ENCODE measurements at places on chromosomes 4 and X.

- DNase-seq: no peak
These were observed 43.1 kb upstream of the PRR27 start for GRCh38 chr4:70110917-70111316.

GRCh38 chr4:125091-125771 lies 930 bp downstream of the ZNF718 start:
- peak; percentile 14 for DNase-seq

GRCh38 chr4:22597471-22597870 lies 81.6 kb upstream of the ADGRA3 start:
- no peak for DNase-seq

- no peak for DNase-seq
These were observed 38.5 kb downstream of the ELF4 start for GRCh38 chrX:130071611-130072344.

GRCh38 chr4:70559211-70559830 lies 32.7 kb upstream of the AMBN start:
- DNase-seq: no peak

DNA sequence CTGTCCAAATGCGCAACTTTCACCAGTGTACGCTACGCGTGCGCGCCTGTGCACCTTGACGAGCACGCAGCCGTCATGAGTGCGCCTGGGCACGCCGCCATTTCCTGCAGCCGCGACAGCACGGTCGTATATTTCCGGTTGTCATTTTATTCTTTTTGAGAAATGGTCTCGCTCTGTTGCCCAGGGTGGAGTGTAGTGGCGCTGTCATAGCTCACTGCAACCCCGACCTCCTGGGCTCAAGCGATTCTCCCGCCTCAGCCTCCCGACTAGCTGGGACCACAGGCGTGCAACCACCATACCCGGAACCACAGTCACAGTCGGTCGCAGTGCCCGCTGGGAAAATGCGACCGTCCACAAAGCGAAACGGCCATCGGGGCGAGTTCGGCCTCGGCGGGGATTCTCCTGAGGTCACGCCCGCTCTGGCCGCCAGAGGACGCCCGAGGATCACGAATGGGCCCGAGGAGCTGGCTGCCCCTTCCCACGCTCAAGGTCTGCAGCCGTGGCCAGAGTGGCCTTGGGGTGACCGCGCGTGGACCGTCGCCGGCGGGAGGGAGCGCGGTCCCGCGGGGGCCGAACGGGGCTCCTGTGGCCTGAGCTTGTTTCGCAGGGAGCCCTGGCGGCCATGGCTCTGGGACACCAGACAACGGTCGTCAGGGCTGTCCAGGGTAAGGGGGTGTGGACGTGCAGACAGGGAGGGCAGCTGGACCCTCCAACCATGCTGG lies 23.7 kb upstream of the PNMA3 start:
- peak; percentile 81 for DNase-seq

DNA sequence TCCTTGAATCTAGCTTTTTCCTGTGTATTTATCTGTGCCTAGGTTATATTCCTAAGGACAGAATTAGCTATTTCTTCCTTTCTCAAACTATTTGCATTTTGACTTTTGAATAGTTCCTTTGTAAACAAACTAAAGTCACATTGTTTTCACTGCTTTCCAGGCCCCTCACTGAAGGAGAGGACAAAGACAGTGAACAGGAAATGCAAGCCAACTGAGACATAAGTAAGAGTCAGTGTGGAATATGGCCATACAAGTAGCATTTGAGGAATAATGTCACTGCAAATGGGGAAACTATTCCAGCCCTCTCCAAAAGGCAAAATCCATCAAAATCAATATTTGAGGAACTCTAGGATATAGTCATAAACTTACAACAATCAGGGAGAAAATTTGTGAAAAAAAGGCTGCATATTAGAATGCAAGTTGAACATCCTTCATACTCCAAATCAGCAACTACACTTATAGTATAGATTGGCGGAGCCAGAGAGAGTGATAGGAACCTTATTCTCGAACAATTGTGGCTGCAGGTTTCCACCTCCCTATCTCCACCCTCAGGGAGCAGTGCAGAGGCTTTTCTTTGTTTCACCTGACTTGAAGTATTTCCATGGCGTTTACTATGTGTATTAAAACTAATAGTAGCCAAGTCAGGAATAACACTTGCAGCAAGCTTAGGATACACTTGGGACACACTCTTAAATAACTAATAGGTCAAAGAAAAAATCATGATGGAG lies 1110.4 kb upstream of the ADGRL3 start:
- no peak for DNase-seq

- DNase-seq: no peak
These were observed 27.7 kb upstream of the METAP1 start for GRCh38 chr4:98967786-98968329.

DNA sequence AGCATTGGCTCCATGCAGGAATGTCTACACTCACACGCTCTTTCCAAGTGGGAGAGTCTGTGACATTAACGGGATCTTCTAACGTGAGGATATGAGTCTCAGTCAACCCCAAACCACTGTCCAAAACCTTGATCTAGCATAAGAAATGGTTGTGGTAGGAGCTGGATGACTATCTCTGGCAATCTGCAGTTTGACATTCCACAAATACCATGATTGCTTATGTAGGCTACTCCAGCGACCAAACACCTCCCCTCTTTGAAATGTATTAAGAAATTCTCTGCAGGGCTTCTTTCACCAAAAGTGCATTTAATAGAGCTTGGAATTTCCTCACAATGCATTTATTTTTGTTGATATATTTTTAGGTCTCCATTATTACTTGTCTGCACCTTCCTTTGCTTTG lies 14.1 kb upstream of the STX18 start:
- no peak for DNase-seq

GRCh38 chr4:42268824-42269223 lies 116.4 kb upstream of the BEND4 start:
- DNase-seq: no peak

GRCh38 chr4:75718529-75718928 lies 5.8 kb upstream of the USO1 start:
- no peak for DNase-seq

DNA sequence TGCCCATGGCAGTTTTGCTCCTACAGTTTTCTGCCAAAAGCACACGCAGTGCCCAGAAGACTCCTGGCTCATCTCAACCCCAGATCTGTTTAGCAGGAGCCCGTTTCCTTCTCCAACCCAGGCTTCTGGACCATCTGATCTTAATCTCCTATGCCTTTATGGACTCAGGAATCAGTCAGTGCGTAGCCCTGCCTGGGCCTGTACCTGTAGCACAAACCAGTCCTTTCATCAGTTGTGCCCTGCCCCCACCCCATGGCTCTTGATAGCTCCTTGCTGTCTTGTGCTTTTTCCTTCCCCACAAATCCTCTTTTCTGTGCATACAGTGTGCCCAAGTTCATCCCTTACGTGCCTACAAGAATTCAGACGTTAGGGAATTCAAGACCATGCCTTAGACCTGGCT lies 1.5 kb downstream of the ZNF718 start:
- DNase-seq: no peak

DNA sequence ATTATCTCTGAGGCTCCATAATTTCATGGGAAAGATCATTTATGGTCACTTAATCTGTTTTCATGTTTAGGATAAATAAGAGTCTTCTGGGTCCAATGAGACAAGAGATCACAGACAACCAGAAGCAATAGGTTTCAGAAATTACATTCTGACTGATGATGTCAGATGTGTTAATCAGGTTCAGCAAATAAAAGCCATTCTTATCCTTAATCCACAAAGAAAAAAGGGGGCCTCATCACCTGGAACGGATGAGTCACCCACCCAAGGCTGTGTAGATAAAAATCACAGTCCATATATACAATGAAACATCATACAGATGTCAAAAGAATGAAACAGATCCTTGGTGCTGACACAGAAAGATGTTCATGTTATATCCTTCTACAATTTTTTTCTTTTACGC lies 36.6 kb downstream of the SYTL4 start:
- DNase-seq: no peak

DNA sequence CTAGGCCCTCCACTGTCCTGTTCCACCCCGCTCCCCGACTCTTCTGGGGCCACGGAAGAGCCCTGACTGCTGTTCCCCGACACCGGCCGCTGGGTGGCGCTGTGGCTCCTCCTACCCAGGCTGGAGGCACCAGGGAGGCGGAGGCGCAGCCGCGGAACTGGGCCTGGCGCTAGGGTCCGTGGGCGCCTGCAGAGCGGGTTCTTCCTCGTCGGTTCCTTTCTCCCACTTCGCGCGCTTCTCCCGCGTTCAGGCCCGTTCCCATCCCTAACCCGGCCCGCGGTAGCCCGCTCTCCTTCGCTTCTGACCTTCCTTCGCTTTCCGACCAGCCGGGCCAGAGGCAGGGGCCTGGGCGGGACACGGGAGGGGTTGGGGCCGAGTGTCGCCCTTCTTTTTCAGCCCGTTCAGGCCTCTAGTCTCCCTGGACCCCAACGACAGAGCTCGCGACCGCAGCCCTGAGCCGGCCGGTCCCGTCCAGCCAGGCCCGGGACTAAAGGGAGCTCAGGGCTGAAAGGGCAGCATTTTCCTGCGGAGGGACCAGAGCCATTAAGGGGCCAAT lies 34.3 kb downstream of the NALF2 start:
- DNase-seq: peak; percentile 33

- no peak for DNase-seq
These were observed 342.6 kb downstream of the GPM6A start for GRCh38 chr4:175469514-175469913.

DNA sequence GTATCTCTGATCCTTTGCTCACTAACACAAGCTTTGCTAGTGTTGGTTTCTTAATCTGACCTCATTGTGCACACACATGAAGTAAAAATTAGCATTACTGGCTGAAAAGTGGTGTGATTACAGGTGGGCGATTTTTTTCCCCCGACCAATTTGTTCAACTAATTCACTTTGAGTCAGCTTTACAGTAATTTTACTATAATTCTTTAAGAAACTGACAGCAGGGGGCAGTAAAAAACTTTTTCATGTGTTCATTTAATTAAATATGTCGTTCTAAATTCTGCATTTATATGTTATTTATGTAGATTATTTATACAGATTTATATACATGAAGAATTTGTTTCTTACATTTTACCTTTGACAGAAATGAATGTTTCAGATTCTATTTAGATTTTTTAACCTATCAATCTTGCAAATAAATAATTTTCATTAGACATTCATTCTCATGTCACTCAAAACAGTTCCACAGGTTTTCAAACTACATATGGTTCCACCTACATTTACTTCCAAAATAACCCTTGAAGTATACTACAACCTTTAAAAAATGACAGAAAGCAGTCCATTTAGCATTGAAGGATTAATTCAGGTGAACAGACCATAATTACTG lies 17.5 kb downstream of the PALLD start:
- DNase-seq: no peak

DNA sequence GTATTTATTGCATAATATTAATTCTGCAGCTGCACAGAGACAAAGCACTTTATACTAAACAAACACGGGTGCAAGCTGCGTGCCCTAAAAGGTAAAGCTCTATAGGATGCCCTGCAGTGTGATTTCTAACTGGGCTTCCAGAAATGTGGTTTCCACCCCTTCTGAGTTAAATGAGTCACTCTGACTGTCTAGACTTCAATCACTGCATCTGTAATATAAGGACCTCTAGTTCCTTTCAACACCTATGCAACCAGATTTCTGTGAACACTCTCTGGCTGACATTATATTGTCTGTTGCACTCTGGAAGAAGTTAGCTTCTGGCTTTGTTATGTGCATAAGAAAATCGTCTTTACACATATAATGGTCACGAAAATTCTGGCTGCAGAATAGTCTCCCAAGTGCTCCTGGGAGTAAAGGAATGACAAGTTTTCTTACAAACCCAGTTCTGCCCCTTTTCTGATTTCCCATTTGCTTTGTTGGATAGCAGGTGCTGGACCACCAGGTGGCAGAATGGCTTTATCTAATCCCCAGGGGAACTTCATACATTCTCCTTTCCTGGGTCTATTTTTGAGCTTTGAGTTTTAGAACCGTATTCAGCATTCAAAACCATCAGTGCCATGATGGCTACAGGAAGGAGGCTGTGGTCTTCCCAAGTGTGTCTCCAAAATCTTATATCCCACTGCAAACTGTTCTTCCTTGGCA lies 842.2 kb downstream of the STIM2 start:
- DNase-seq: no peak

DNA sequence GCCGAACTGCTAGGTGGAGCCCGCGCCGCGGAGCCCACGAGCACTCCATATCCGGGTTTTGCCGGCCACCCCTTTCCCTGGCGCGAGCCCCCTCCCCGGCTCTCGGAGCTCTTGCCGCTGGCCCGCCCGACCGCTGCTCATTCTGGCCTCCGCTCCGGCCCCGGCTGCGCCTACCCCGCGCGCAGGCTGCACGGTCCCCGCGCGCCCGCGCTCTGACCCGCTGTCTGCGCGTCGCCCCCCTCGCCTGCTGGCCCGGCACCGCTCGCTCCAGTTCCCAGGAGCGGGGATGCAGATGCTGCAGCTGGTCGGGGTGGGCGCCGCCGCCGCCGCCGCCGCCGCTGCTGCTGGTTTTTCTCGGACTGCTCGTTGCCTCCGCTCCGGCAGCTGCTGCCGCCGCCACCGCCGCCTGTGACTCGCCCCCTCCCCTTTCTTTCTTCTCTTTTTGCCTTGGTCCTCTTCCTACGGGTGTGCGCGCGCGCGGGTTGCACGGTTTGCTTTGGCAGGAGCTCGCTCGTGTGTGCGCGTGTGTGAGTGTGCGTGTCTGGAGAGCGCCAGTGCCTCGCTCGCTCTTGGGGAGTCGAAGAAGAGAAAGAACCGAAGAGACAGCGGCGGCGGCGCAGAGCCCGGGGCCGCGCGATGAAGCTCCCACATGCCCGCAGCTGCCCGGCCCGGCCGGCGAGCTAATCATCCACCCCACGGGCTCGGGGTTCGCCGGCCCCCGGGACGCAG lies at the start of gene ADGRL3:
TSS of gene ADGRL3 (plus strand) at position 140 of the 729 bp plus-strand sequence.
- DNase-seq: peak; percentile 16

GRCh38 chrX:119887721-119888425 lies 7.8 kb upstream of the AKAP14 start:
- DNase-seq: peak; percentile 52

DNA sequence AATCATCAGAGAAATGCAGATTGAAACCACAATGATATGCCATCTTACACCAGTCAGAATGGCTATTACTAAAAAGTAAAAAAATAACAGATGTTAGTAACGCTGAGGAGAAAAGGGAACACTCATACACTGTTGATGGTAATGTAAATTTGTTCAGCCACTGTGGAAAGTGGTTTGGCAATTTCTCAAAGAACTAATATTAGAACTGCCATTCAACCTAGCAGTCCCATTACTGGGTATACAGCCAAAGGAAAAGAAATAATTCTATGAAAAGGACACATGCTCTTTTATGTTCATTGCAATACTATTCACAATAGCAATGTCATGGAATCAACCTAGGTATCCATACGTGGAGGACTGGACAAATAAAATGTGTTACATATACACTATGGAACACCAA lies 566.3 kb downstream of the STPG2 start:
- DNase-seq: no peak

- no peak for DNase-seq
These were observed 43.1 kb upstream of the FGF2 start for GRCh38 chr4:122783301-122784215.
